Effector memory CD8-positive, alpha-beta T cell (primary cell): ENCODE measurements at places on chromosomes 4 and X.

GRCh38 chr4:14165222-14165920 is 537.8 kb upstream of the BOD1L1 start:
- DNase-seq = no peak

GRCh38 chrX:81367291-81367690 is 165.4 kb downstream of the SH3BGRL start:
- no peak for DNase-seq

DNA sequence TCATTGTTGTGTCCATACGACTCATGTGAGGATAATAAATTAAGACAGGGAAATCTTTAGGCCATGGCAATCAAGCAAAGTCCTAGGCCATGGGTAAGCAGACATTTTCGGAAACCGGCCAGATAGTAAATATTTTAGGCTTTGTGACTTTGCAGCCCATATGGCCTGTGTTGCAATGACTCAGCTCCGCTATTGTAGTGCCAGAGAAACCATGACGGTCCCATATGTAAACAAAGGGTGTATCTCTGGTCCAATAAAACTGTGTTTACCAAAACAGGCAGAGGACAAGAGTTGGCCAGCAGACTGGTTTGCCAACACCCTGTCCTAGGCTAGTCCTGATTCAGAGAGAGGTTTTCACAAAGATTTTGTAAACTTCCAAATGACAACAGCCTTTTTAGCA is 5.0 kb downstream of the FAM114A1 start:
- no peak for DNase-seq

DNA sequence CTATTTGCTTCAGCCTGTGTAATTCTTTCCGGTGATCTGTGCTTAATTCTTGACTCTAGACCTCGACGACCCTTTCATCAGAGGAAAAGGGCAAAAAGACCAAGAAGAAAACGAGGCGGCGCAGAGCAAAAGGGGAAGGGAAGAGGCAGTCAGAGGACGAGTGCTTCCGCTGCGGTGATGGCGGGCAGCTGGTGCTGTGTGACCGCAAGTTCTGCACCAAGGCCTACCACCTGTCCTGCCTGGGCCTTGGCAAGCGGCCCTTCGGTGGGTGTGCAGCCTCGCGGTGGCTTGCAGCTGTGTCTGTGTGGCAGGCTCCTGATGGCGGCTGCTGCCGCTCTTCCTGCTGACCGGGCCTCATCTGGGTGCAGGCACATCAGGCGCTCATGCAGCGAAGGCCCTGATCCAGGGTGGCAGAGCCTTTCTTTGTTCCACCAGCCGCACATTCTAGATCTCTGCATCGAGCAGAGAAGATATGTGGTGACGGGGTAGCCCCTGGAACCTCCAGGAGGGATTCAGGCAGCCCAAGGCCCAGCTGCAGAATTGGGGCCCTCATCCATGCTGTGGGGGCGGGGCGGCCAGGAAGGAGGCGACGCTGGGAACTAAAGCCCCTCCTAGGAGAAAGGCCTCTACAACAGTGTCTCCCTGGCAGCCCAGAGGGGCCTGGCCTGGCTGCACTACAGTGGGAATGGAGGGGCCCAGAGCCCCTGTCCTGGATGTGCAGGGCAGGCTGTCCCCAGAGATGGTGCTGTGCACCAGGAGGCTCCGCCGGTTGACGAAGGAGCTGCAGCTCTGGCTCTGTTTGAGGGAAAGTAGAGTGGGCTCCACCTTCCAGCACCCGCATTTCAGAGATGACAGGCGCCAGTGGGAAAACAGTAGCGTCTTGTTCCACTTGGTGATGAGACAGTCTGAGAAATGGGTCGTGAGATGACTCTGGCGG is 32.1 kb downstream of the NELFA start:
- DNase-seq = no peak

DNA sequence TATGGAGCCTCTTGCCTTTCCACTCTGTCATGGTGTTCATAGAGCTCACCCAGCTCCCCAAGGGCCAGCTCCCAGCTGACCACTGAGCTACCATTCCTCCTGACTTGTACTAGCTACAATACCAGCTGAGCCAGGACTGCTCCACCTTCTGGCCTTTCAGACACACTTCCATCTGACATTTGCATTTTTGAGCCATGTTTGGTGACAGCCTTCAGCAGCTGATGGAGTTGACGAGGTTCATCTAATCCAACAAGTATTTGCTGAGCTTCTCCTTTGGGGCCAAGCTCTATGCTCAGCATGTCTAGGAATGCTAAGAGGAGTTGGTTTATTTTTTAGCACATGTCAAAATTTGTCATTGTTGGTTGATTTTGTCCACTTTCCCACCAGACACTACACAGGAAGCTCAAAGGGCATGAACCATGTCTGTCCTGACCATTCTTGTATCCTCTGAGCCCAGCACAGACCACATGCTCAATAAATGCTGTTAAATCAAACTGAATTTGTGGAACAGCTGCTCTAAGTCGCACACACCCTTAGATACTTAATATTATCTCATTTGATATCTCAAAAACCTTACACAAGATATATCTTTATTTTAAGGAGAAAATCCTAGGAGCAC is 142.6 kb upstream of the PPARGC1A start:
- DNase-seq = no peak

GRCh38 chr4:53941331-53941730 is 123.1 kb downstream of the CHIC2 start:
- DNase-seq = no peak

- no peak for DNase-seq
Observed at GRCh38 chr4:3462790-3463415, at the start of gene DOK7. DOK7 (plus strand) TSS chr4:3463306; CDS start chr4:3463376, 70 bp downstream.

DNA sequence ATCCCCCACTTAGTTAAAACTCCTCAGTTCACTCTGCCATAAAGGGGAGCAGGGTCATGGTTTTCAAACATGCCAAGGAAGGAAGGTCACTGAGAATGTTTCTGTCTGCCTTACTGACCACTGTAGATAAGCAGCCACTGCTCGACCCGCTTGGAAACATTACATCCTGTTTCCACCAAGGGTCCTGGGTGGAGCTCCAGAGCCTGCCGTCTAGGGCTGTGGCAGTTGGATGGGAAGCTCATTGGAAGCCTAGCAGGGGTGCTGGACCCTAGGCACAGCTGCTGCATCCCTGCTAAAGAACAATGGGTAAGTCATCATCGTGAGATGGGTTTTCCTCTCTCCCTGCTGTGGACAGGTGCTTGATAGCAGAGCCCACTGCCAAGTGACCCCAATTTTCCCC is 76.0 kb upstream of the SRD5A3 start:
- DNase-seq = no peak

GRCh38 chrX:122770581-122770980 is 413.5 kb upstream of the GRIA3 start:
- DNase-seq = no peak

DNA sequence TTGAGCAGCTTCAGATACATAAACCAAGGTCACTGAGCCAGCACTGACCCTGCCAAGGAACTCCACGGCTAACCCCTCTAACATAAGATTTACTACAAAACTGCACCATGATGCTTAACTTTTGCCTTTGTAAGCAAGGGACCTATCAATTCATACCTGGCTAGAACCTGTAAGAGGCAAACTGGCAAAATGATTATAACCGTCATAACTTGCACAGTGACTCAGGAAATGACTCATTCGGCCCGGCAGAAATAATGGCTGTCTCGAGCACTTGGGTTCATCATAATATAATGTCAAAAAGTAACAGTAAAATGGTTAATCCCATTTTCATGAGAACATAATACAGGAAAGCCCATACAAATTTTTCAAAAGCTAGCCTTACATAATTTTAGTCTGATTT is 17.2 kb downstream of the RASGEF1B start:
- no peak for DNase-seq

GRCh38 chr4:78818530-78819079 is 42.5 kb downstream of the BMP2K start:
- DNase-seq = no peak

GRCh38 chr4:55682295-55682694 is 46.2 kb upstream of the NMU start:
- DNase-seq = no peak

- no peak for DNase-seq
Observed at GRCh38 chrX:64642482-64642881, 247.2 kb upstream of the MTMR8 start.

DNA sequence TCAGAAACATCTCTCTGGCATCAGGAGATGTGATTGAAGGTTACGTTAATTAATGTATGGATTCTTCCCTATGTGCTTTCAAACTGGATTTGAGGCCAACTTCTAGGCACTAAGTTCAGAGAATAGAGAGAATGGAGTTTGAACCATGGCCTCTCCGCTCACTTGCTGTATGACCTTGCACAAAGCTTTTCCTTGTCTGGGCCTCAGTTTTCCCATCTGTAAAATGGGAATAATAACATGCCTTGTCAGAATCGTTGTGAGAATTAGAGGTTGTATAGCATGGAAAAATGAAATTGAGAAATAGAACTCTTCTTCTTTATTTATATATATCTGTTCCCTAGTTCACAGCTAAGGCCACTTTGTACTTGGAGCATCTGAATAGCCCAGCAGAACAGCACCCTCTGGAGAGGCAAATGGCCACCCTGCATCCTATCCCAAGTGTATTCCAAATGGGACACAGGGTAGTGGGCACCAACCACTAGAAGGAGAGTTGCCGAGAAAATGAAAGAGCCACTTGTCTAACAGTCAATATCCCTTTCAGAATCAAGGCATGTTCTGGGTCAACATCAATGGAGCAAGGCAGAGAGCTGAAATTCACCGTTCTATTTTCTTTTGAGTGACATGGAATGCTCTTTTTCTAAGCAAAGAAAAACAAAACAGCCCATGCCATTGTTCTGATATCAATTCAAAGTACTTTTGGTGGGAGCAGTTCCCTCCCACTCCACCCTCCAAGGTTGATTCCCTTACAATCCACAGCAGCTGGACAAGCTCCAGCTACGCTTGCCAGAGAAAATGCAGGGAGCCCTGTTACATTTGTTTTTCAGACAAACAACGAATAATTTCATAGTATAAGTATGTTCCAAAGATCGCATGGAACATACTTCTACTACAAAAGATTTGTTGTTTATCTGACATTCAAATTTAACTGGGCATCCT is 23.3 kb upstream of the MTM1 start:
- DNase-seq = no peak

GRCh38 chrX:107775000-107775733 is 420 bp downstream of the TSC22D3 start:
- no peak for DNase-seq

GRCh38 chr4:122732329-122733026 is at the start of gene BBS12:
BBS12 (plus strand) TSS chr4:122732704; CDS start chr4:122741893, 9,189 bp downstream.
- DNase-seq = peak; percentile 99

DNA sequence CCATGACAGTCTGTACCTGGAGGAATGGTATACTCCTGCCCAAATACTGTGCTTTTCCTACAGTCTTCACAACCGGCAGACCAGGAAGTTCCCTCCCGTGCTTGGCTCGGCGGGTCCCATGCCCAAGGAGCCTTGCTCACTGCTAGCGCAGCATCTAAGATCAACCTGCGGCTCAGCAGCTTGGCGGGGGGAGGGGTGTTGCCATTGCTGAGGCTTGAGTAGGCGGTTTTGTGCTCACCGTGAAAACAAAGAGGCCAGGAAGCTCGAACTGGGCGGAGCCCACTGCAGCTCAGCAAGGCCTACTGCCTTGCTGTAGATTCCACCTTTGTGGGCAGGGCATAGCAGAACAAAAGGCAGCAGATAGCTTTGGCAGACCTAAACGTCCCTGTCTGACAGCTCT is 152.7 kb downstream of the TEX11 start:
- peak; percentile 8 for DNase-seq

- no peak for DNase-seq
Observed at GRCh38 chr4:23547096-23547495, 342.8 kb downstream of the PPARGC1A start.

- no peak for DNase-seq
Observed at GRCh38 chrX:112668476-112669409, 11.0 kb downstream of the LHFPL1 start.

DNA sequence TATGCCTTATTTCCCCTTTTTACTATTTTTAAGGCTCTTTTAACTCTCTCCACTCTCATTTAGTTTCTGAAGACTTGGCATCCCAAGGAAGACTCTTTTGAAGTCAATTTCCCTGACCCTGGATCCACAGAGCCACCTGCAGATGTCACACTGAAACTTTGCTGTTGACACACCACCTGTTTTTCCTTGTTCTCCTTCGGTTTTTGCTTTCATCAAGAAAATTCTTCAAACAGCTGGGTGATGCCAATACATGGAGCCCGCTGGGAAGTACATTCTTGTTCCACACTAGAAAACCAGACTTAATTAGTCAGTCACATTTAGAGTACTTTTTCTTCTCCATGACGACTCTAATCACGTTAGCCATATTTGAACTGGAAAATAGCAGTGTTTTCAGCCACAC is 293.9 kb downstream of the PDGFC start:
- no peak for DNase-seq

GRCh38 chr4:143285696-143286437 is 50.8 kb upstream of the GAB1 start:
- DNase-seq = no peak
